ENCODE measurements at places on chromosomes 2 and 18.

DNA sequence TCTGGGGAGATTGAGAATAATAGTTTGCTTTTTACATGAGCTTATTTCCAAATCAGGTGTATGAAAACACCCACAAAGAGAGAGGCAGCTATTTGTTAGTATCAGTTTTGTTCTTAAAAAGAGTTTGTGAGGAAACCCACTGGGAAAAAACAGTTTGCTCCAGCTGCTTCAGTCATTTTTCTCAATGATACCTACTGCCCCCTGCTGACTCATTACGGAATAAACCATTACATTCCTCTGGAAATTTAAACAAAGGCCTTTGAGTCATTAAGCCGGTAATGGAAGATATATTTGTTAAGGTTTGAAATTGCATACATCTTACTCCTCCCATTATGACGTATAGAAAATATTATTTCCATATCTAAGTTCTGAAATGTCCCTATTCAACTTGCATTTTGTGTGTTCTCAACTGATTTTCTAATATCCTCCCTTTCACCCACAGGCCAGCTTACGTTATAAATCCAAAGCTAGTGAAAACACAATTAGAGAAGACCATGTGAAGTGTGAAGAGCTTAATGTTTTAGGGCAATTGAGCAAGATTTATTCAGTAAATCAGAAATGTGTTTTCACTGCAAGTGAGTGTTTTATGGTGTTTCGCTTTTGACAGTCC is 761.6 kb downstream of the DSC3 start:
- DNase-seq: peak; percentile 7

- DNase-seq: no peak
Measured at GRCh38 chr2:43397411-43397810, 171.0 kb upstream of the ZFP36L2 start.

- DNase-seq: no peak
Measured at GRCh38 chr2:101517758-101518271, 42.9 kb upstream of the RFX8 start.

DNA sequence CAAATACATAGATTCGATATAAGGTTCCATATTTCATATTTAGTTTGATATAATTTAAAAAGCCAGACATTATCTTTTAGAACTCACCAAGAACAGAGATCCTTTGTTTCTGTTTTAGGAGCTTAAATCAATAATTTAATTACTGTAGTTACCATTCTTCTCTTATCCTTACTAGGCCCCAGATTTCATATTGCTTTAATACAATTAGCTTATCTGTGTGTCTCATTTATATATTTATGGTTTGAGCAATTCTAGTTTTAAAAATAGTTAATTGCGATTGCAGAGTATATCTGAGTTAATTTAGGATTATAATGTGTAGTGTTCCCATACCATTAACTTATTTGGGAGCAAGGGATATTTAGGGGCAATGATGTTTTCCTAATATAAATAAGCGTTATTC is 558.8 kb upstream of the ZNF804A start:
- DNase-seq: no peak

DNA sequence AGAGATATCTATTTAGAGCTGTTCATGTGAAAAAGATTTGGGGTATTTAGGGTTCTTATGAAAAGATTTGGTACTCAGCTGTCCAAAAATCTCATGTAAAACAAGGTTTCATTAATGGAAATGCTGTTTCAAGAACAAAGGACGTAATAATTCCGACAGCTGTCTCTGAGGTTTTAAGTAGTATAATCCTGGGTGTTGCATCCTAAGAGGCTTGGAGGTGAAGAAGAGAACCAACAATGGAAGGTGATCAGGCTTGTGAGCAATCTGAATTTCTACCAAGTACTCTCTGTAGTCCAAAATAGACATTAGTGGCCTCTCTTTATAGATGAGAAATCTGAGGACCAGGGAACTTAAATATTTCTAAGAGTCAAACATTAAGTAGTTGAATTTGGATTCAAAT is 205.1 kb downstream of the BABAM2 start:
- no peak for DNase-seq

DNA sequence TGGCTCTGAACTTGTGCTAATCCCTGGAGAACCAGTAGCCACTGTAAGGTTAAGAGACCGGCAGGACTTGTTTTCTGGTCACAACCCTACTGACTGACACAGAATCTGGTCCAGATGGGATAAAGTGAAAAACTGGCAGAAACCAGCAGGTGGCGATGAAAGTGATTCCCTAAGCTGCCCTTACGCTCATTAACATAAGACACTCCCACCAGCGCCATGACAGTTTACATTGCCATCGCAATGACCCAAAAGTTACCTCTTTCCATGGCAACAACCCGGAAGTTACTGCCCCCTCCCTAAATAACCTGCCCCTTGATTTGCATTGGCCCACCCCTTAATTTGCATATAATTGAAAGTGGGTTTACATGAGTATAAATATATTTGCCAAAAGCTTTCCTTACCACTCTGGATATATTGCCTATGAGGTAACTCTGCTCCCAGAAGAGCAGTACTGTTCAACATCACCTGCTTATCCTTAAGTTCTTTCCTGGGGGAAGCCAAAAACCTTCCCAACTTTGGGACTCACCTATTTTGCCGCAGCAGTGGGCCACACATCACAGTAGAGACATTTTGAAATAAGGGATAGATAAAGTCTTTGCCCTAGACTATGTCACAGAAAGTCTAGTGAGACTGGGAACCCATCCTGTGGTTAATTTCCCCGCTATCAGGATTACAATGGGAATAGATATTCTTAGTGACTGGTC is 35.8 kb upstream of the AFF3 start:
- DNase-seq: peak; percentile 9

DNA sequence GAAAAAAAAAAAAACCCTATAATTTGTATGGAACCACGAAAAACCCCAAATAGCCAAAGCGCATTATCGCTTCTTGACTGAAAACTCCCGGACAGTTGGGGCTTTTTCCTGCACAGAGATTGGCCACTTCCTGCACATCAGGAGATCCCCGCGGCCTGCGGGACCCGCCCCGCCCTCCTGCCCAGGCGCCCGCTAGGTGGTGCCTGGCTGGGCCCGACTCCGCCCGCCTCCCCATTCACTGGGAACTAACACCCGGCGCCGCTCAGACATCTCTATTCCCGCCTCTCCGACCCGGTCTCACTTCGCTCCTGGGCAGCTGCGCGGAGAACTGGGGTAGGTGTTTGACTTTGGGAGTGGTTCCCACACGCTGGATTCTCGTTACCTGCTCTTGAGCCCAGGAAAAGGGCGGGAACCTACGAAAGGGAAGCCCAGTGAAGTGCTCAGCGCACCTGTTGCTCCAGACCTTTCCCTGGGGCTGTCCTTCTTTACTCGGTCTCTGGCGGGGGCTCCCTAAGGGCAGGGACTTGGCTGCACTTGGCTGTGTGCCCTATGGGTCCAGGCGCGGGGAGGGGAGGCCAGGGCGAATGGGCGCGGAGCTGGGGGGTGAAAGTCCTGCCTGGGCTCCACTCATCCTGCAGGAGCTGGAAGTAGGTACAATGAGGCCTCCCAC is at the start of gene HMSD:
Gene HMSD (plus strand): TSS at position 234 of the 670 bp plus-strand sequence. CDS start 4,155 bp downstream, outside the sequence.
- no peak for DNase-seq

DNA sequence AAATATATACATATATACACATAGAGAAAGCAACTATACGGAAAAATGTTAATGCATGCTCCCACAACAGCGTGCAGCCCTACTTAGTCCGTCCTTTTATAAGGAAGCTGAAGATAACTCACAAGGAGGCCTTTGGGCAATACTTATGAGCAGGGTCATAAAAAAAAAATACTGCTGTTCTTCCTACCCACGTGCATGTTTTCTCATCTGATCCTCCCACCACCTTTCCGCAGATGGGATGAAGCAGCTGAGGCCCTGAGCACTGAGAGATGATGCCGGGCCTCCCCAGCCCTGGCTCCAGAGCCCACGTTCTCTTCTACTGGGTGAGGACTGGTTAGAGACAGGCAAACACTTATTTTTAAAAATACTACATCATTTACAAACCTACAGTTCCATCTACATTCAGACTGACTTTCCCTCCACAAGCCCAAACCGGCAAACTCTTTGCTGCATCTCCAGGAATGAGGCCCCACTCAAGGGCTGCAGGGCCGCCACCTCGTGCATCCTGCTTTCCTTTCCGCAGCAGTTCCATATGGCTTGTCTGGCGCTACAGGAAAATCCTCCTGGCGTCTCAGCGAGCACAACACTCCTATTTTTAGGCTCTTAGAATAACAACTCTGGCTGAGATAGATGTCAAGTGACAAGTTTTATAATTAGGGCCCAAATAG is 41.6 kb downstream of the TBC1D8 start:
- no peak for DNase-seq

DNA sequence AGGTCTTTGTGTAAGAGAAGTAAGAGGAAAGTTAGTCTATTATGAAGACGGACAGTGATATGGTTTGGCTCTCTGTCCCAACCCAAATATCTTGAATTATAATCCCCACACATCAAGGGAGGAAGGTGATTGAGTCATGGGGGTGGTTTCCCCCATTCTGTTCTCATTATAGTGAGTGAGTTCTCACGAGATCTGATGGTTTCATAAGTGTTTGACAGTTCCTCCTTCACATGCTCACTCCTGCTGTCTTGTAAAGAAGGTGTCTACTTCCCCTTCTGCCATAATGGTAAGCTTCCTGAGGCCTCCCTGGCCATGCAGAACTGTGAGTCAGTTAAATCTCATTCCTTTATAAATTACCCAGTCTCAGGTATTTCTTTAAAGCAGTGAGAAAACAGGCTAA is 67.6 kb downstream of the NEURL3 start:
- DNase-seq: no peak

GRCh38 chr18:44777457-44778192 is 96.9 kb downstream of the SETBP1 start:
- no peak for DNase-seq

DNA sequence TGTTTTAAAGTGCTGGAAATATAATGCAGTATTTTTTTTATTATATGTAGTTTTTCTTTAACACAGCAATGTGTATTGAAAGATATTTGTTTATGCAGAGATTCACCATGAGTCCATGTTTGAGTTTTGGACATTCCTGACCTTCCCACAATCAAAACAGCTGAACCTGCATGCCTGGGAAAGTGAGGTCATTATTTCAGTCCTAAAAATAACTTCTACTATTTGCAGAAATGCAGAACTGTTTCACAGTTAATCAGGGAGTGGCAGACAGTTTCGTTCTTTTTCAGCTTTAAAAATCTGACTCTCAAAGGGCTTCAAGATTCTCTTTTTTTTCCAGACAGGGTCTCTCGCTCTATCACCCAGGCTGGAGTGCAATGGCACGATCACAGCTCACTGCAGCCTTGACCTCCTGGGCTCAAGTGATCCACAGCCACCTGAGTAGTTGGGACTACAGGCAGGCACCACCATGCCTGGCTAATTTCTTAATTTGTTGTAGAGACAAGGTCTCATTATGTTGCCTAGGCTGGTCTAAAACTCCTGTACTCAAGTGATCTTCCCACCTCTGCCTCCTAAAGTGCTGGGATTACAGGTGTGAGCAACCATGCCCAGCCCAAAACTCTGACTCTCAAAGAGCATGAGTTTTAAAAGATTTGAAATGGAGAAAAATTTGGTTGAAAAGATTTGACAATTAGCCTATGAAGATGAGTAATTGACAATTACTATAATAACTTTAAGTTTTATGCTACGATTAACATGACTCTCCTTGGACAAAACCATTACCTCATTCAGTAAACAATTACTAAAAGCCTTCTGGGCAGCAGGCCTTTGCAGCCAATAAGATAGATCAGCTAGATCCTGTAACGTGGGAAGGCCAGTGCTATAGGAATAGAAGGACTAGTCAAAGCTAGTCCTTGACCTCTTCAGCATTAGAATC is 5.0 kb upstream of the MYL12B start:
- no peak for DNase-seq

- DNase-seq: no peak
Measured at GRCh38 chr2:221817878-221818277, 245.8 kb upstream of the EPHA4 start.

GRCh38 chr2:101808006-101808562 is 110.6 kb downstream of the MAP4K4 start:
- DNase-seq: no peak

DNA sequence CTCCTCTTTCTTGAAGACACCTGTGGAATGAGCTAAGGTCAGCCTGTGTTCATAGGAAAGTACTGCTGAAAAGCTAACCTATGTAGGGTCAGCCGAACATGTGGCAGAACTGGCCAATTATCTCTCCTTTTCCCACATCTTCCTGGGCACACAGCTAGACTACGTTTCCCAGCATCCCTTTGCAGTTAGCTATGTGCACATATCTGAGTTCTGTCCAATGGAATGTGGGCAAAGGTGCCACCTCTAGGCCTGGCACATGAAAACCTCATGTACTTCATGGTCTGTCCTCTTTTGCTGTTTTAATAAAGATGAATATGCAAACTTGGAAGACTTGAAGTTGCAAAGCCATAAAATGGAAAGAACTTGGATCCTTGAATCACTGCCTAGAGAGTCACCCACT is 352.6 kb downstream of the TNS1 start:
- no peak for DNase-seq

GRCh38 chr2:109264595-109265328 is 135.8 kb downstream of the SH3RF3 start:
- no peak for DNase-seq

GRCh38 chr2:149653831-149654445 is 66.4 kb upstream of the MMADHC start:
- no peak for DNase-seq

- no peak for DNase-seq
Measured at GRCh38 chr18:27377251-27377650, 192.1 kb upstream of the CHST9 start.

- no peak for DNase-seq
Measured at GRCh38 chr2:181239201-181239799, 217.9 kb upstream of the ITGA4 start.

GRCh38 chr2:12556762-12557161 is 160.0 kb upstream of the TRIB2 start:
- no peak for DNase-seq

DNA sequence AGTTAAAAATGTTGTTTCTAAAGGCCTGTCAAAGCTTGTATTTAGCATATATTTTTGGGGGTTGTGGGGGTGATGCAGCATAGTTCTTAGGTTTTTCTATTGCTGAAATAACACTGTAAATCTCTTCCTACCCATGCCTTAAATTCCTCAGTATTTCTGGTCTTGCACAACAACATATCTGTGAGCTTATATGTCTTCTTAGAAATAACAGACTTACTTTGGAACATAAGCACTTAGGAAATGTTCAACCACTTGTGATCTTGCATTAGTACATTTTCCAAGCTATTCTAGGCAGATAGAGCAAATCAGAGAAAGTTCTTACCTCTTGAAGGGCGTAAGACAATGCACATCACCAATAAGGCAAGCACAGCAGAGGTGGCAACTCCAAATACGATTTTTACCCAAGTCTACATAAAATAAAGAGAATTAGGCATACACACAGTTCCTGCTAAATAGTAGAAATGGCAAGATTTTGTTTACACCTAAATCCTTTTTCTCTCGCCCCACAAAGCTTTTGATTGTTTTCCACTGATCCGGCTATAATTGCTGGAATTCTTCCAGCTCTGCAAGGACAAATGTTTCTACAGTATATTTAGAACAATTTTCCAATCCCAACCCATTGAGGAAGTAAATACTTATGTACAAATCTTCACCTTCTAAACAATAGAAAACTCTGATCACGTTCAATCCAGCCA is 512 bp downstream of the FAP start:
- no peak for DNase-seq
